ENCODE measurements at places on chromosomes 4 and X.

GRCh38 chrX:30653415-30654131 is at the start of gene GK:
Gene GK (plus strand): TSS chrX:30653423. CDS start chrX:30653538, 115 bp downstream.
- DNase-seq: peak; percentile 34

DNA sequence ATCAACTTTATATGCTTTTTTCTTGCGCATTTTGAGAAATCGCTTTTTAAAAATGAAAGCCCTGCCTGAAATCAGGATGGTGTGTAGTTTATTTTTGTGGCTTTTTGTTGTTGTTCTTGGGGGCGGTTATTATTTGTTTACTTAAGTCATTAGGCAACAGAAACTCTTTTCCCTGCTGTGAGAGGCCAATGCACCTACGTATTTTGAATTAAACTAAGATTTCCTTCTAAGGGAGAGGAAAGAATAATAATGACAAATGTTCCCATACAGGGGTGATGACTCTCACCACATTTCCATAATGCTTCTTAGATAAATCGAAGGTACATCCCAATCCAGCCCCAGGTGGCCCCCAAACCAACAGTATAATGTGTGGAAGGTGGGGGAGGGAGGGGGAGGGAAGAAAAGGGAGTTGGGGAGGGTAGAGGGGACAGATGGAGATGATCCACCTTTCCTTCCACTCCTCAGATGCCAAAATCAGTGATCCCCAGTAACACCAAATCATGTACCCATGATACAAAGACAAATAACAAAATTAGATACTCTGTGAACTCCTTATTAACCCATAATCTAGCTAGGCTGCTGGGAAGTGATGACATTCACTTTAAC is 39.6 kb downstream of the ZNF827 start:
- no peak for DNase-seq

DNA sequence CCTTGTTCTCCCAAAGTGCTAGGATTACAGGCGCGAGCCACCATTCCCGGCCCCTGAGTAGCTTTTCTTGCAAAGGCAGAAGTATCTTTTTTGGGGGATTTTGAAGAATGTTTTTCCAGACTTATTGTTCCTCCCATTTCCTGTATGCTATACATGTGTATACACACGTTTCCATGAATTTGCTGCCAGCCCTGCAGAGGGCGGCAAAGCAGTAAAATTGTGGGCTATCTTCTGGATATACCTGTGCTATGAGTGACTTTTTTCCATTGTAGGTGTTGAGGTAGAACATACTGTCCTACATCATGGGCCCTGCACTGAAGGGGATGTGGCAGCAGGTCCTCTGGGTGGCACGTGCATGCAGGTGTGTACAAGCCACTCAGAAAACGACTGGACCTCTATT is 16.9 kb upstream of the MED28 start:
- no peak for DNase-seq

- no peak for DNase-seq
These were observed 127.6 kb downstream of the CDS1 start for GRCh38 chr4:84710548-84710947.

DNA sequence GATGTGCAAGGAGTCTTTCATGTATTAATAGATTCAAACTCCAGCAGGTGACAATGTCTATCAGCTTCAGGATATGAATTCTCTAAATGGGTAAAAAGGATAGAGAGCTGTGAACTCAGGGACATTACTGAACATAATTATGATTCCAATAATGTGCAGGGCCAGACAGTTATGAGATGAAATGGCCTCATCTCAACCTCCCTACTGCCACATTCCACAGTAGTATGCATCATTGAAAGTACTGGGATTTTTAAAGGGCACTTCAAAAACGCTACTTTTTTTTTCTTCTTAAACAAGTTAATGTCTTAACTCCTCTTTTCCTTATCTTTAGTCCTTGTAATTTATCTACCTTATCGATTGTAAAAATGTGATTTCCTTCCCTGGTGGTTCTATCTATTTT is 202.0 kb downstream of the APBB2 start:
- DNase-seq: no peak

GRCh38 chr4:73315091-73315490 is 56.5 kb upstream of the ANKRD17 start:
- DNase-seq: peak; percentile 11

DNA sequence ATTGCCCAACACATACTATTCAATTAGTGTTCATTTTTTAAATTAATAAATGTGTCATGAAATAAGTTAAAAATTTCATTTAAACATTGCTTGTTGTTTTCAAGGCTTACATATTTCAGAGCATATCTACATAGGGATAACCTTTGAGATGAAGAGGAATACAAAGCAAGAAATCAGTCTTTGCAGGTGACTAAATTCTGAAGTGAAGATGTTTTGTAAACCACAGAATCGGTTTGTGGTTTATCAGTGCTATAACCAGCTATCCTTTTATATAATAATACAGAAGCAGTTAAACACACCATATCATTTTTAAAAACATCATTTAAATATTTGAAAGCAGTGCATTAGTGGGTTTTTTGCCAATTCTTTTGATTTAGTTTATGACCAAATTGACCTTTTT is 26.9 kb downstream of the FAM241A start:
- no peak for DNase-seq

GRCh38 chr4:186932631-186933187 is 209.1 kb upstream of the FAT1 start:
- DNase-seq: peak; percentile 14

GRCh38 chr4:89293299-89293698 is 14.3 kb downstream of the GPRIN3 start:
- DNase-seq: no peak

DNA sequence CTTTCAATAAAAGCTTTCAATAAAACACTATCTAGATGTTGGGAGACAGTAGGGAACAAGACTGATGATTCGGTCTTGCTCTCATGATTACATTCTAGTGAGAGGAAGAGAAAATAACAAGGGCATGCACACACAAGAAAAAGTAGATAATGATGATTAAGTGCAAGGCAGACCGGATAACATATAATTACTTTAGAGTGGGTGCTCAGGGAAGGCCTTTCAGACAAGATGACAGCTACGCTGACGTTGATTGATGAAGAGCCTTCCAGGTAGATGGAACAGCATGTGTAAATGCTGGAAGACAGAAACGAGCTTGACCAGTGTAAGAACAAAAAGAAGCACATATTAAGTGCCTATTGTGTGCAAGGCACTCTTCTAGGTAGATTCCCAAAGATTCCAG is 43.4 kb downstream of the TXK start:
- DNase-seq: no peak
